Kasumi-1 (cell line): ENCODE measurements at places on chromosomes 7 and 10.
A peak's percentile ranks its signal among the peaks of the same experiment; 100 is the strongest.

GRCh38 chr7:63113713-63114285 is 884.9 kb upstream of the ZNF722 start:
- DNase-seq: no peak

- DNase-seq: peak; percentile 41
Observed at GRCh38 chr7:124843336-124843735, 77.7 kb upstream of the GPR37 start.

GRCh38 chr10:12500381-12501303 is 151.3 kb downstream of the CAMK1D start:
- DNase-seq: peak; percentile 12

DNA sequence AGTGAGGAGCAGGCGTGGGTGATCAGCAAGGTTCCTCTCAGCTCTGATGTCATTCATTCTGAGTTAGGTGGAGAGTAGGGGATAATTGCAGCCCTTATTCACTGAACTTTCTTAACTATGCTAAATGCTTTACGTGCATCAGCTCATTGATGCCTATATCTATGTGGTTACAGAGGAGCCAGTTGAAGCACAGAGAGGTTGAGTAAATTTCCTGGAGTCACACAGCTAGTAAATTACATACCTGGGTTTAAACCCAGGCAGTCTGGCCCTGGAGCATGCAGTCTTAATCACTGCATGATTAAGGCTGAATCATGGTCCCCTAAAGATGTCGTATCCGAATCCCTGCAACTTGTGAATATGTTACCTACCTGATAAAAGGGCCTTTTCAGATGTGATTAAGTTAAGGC is 99.6 kb downstream of the GRK5 start:
- no peak for DNase-seq

GRCh38 chr10:131213741-131214505 is 97.6 kb downstream of the TCERG1L start:
- no peak for DNase-seq

DNA sequence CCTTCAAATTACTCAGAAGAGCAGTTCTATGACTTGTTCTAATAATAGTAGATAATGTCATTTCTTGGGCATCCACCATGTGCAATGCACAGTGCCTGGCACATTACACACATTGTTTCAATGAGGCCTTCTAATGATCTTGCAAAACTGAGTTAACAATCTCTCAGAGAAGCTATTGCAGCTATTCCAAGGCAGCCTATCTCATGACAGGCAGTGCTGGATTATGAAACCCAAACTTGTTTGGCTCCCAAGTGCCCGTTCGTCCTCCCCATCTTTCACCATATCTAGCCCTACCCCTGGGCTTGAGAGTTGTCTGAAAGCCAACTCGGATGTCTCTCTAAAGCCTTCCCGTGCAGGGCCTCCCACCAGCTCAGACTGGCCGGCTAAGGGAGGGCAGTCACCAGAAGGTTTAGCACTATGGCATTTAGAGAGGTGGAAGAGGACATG is 405.1 kb downstream of the PLXNA4 start:
- DNase-seq: no peak

- no peak for DNase-seq
Observed at GRCh38 chr7:72266771-72267170, 145.4 kb downstream of the CALN1 start.

DNA sequence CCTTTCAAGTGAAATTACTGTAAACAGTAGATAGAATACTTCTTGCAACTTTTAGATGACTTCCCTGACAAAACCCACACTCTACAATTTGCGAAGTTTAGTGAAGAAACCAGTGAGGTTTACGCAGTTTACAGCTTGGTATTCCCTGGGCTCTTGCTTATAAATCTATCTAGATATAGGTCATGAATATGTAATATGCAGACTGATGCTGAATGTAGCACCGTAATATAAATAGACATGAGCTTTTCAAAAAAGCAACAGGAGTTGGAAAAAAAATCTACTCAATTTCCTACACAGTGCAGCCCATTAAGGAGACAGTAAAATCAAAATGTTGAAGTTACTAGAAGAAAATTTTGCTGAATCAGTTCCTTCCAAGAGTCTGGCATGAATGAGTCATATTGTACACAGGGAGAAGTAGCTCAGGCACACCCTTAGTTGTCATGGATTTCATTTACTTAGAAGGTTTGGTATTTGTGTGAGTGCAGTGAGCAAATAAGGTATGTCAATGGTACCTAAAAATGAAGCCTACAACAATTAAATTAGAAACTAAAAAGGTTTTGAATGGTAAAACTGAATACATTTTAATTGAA is 67.7 kb upstream of the NEUROD6 start:
- DNase-seq: no peak

DNA sequence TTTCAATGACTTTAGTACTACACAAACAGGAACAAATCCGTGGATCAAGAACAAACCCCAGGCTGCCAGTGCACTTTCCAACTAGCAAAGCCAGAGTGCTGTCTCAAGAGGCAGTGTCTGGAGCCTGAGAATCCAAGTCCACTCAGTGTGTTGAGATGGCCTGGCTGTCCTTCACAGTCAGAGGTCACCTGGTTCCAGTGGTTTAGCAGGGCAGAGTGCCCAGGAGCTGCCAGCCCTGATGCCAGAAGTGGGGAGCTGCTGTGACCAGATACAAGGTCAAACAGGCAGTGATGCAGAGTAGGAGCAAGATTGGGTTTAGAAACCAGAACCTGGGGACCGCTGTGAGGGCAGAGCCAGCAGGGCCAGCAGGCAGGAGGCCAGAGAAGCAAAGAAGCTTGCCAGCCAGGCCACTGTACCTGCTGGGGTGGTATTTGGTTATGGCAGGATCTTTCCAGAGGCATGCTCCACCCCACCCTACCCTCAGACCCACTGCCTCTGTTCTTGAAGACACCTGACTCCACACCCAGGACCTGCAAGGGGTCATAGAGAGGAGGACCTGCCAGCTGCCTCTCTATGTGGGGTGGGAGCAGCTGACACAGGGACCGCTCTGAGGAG is 35.6 kb upstream of the C10orf90 start:
- DNase-seq: no peak

DNA sequence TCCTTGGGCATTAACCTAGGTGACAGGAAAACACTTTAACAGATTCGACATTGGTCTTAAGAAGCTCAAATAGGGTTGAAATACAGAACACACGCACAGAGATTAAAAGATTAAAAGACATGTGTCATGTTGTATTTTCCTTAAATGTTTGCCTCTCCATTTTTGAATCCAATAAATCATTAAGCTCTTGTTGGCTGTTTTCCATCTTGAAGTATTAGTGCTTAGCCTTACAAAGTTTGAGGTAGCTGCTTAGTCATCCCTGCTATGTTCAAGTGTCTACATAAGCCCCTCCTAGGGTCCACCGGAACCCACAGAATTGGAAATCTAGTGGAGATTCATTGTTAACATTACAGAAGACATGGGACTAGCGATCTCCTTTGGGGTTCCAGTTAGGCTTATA is 12.7 kb upstream of the GJD4 start:
- DNase-seq: no peak

GRCh38 chr10:15084502-15084922 is 4.1 kb downstream of the ACBD7 start:
- no peak for DNase-seq

GRCh38 chr10:86295351-86295750 is 71.2 kb downstream of the GRID1 start:
- DNase-seq: no peak

- DNase-seq: no peak
Observed at GRCh38 chr7:47351233-47352154, 230.4 kb downstream of the TNS3 start.

GRCh38 chr10:92413519-92413918 is 122.6 kb downstream of the MARCHF5 start:
- no peak for DNase-seq

GRCh38 chr7:28921822-28922221 is 36.3 kb downstream of the TRIL start:
- peak; percentile 80 for DNase-seq

DNA sequence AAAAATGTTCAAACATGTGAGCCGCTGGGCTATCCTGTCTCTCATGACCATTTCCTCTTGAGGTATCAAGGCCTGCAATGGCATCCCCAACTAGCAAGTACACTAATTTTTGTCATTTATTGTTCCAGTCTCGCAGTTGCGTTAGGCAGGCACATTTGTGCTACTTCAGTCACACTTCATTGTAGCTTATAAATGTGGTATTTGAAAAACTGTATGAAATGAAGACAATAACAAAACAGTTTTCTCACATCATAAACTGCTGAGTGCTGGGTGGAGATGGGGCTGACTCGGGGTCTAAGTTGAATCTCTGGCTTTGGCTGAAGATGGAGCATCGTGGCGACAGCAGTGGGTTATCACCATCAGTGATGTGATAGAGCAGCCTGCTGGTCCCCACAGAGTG is 92.7 kb downstream of the FAM13C start:
- no peak for DNase-seq

DNA sequence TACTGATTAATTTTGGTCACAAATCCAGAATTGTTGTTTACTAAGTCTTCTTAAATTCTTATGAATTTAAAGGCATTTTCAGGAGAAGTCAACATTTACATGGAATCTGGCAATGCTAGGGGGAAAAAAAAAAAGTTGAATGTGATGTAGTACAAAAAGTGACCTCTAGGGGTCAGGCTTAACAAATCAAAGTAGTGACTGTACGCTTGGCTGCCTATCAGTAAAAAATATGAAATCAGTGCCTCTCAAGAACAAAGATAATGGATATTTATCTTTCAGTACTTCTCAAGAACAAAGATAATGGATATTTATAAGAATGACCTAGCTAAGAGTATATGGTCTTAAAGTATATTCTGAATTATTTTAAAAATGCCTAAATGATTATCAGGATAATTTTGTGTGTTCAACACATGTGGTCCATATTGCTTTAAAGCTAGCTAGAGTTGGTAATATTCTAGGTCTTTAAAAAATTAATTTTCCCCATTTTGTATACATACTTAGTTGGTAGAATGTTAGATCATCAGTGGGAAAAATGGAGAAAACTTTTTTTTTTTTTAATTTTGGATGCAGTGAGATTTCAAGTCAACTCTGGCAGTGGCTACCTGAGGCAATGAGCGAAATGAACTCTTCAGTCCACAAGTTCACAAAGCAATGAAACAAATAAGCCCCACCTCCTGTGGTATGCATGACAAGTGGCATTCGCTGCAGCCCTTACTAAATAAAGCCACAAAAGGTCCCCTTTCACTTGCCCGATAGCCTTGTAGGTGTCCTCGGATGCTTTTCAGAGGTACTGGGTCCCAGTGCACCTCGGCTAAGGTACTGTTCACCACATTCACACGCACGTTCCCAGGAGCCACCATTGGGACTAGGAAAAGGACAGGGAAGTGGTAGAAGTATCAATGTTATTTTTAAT is 51.2 kb upstream of the LAMB4 start:
- peak; percentile 65 for DNase-seq

DNA sequence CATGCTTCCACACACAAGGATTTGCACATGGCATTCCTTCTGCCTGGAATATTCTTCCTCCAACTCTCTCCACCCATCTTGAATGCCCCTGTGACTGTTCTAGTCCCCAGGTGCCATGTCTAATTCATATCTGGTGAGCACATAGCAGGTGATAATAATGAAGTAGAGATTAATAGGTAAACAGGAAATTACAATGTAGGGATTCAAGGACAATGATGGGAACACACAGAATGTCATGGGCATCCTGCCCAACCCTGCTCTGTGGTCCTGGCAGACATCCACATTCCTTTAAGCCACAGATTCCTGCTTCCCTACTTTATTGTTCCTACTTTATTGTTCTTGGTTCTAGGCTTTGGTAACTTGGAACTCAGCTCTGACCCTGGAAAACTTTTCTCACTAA is 115.8 kb downstream of the THSD7A start:
- DNase-seq: no peak

GRCh38 chr7:118918556-118918955 is 694.1 kb downstream of the ANKRD7 start:
- peak; percentile 40 for DNase-seq

DNA sequence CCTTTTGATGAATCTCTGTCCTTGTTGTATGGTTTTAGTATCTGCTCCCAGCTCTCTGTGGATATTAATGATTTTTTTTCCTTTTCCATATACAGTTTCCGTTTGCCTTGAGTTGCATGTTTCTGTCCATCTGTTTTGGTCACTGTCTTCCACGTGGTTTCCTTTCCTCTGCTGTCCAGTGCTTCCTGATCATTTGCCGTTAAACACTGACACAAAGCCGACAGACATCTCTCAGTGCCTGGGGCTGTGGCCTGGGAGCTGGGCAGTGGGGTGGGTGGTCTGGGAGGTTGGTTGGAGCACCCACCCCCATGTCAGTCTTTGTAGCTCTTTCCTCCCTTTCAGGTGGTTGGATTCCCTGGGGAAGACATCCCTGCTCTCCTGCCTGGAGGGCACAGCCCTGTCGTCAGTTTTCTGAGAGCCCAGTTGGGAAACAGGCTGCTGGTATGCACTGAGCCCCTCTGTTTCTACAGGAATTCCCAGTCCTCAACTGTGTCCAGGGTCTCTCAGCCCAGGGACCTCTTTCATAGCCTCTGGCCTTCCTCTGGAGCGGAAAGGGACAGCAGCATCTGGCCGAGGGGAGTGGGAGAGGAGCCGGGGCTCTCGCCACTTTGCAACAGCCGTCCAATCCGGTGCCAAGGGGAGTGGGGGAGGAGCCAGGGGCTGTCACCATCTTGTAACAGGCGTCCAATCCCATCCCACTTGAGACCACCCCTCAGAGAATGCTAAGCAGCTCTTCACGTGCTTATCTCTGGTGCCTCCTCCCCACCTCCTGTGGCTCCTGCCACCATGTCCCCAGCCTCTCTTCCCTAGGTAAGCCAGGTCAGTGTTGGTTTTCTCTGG is 26.7 kb upstream of the MKI67 start:
- no peak for DNase-seq

DNA sequence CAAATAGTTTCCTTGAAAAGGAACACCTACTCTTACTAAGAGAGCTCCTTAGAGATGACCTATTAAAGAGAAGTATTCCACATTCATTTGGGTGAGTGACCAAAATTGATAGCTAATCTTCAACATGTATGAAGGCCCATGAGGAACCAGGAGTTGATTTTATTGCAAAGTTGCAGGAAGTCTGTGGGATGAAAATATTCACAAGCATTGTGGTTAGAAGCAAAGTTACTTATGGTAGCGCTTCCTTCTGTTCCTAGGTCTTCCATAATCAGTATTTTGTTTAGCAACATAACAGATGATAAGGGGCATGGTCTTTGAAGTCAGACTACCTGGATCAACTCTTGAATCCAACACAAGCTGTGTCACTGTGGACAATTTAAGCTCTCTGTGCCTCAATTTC is 164.5 kb downstream of the DGKB start:
- DNase-seq: peak; percentile 26
